ENCODE measurements at places on chromosomes 1 and 21. TPM values are rescaled to one million over a fixed set of nuclear protein-coding genes. Genes with fewer than 3 reads are reported as not detected.

DNA sequence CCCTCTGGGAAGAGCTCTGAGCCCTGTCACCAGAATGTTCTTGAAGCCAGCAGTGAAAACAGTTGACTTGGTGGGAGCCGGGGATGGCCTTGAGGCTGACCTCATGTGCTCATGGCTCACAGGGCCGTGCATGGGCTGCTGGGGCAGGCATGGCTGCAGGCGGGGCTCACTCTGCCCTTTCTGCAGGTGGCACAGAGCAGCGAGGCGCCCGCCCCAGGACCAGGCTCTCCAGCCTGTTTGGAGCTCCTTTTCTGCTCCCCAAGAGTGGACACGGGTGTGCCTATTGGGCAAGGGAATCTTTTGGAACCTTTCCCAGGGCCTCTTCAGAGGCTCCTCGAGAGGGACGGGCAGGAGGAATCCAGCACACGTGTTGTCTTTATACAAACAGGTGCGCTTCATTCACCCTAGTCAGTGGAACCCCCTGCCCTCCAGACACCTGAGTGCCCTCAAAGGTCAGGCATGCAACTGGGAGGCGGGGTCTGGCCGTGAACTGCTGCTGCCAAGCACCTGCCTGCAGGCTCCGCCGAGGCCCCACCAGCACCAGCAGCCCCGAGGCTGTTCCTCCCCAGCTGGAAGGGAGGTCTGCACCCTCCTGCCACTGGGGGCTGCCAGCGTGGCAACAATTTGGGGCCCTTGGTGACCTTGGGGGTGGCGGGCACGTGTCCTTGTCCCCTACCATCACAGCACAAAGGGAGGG is 2.6 kb upstream of the TTC34 start:
- no peak for DNase-seq

Gene PROK1
- total RNA-seq = not detected

Gene TMEM200B
- total RNA-seq = 0.08 TPM

Gene SYF2
- 46.9 TPM for total RNA-seq

Gene CYP4Z1
- total RNA-seq = not detected

Gene THEM5
- total RNA-seq = not detected

All from H4 (cell line).